NCI-H2107 (cell line): ENCODE measurements at places on chromosomes 11 and 22.
A peak's percentile ranks its signal among the peaks of the same experiment; 100 is the strongest.

GRCh38 chr11:83643115-83643514 is 356.9 kb upstream of the CCDC90B start:
- no peak for DNase-seq

- no peak for DNase-seq
These were observed 179.0 kb upstream of the LARGE1 start for GRCh38 chr22:34099278-34099677.

- peak; percentile 10 for DNase-seq
These were observed 43.9 kb downstream of the BIRC2 start for GRCh38 chr11:102390667-102391465.

GRCh38 chr11:63641727-63642126 is 27.5 kb upstream of the PLAAT3 start:
- no peak for DNase-seq

GRCh38 chr11:15967166-15967565 is 389.2 kb downstream of the SOX6 start:
- DNase-seq = no peak

DNA sequence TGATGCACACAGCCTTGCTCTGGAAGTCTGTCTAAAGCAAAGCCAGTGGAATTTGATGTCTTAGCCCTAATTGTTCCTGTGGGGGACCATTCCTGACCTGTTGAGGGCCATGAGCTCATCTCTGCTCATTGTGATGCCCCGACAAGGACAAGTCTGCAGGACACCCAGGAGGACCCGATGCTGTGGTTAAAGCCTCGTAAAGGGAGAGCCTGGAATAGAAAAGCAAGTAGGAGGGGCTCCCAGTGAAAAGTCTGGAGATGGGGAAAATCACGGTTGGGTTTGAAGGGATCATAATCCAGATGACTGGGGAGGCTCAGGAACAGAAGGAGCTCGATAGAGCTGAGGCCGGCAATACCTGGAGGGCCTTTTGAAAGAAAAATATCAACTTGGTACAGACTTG is 98.5 kb upstream of the RAG2 start:
- DNase-seq = no peak

DNA sequence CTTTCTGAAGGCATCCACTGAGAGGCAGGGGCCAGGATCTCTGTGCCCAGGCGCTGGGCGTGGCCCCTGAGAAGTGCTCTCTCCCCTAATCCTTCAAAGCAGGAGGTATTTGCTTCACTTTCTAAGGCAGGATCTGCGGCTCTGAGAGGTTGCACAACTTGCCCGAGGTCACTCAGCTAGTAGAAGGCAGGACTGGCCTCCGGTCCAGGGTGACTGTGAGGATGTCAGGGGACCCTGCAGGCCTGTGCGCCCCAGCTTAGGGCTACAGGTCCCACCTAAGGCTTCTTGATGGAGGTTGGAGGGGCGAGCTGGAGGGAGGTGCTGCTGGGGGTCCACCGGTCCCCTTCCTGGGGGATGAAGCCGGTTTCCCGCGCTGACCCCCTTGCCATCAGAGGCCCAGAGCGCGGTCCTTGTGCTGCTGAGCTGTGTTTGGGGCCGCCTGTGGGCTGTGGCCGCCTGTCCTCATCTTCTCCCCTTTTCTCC is 979 bp downstream of the SMIM38 start:
- DNase-seq = no peak

DNA sequence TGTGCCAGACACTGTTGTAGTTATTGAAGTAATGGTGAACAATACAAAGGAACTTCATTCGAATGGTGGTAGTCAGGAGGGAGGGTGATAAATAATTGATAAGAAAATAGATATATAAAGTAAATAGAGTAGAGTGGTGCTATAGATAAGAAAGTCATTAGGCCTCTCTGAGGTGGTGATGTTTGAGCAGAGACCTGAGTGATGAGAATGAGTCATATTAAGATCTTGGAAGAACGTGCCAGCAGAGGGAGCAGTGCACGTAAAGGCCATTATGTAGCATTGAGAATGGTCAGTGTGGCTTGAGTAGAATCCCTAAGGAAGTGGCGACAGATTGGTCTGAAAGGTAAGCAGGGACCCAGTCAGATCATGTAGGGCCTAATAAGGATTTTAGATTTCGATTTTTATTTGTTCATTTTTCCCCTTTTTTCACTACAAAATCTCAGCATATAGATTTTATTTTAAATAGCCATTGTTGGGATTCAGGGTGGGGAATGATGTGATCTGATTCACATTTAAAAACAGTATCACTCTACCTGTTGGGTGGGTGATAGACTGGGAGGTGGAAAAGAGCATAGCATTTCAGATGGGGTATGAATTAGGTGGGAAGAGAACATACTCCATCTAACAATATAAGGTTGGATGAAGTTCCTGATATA is 44.7 kb downstream of the CCDC90B start:
- DNase-seq = no peak

GRCh38 chr22:24161909-24162308 is 19.4 kb upstream of the SUSD2 start:
- DNase-seq = no peak

GRCh38 chr11:86269645-86270044 is 25.1 kb downstream of the EED start:
- no peak for DNase-seq

GRCh38 chr11:76995081-76995576 is 39.1 kb upstream of the B3GNT6 start:
- DNase-seq = no peak

DNA sequence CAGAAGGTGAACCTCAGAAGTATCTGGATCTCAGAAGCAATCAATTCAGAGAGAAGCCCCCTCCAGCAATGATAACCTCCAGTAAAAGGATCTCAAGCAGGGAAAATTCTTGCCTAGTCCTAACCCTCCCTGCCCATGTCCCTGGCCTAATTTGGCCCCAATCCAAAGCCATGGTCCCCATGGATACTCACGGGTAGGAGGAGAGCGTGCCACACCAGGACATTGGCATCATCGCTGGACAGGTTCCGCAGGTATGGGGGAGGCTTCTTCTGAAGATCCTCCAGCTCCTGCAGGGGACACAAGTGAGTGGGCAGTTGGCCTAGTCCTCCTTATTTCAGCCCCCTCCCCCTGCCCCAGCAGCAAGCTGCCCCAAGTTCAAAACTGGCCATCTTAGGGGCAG is 7.3 kb downstream of the UBE2L6 start:
- no peak for DNase-seq

GRCh38 chr11:126359431-126360048 is 4.1 kb downstream of the ST3GAL4 start:
- DNase-seq = no peak

- DNase-seq = no peak
These were observed 1.8 kb upstream of the CD82 start for GRCh38 chr11:44563711-44564110.

DNA sequence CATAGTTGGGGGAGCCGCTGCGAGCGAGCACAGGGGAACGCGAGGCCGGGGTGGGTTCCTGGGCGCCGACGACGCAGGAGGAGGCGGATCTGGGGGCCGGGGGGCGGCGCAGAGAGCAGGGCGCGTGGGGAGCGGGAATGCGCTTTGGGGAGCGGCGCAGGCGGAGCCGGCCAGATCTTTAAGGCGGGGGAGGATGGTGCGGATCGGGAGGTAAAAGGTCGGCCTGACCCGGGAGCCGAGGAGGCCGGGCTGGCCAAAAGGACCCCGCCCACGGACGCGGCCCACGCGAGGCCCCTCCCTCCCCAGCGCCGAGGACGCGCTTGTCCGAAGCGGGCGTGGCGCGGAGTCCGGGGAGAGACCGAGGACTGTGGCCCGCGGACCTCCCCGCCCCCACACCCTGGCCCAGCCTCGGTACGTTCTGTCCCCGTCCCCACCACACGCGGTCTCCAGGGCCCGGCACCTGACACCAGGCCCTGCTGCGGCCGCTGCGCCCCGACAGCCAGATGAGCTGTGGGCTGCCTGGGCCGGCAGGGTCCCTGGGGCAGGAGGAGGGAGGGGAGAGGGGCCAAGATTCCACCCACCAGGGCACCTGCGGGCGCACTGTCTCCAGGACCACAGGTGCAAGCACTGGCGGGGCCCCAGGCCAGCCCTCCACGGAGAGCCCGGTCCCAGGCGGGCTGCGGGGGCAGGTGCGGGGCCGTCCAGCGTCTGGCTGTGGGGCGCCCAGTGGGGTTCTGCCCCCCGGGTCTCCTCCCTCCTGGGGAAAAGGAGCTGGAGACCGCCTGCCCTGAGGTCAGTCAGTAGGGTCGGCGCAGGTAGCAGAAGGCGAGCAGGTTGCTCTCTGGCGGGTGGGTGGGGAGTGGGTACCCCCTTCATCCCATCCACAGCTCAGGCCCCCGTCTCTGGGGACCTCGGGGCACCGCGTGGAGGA is 10.9 kb downstream of the PIM3 start:
- no peak for DNase-seq

DNA sequence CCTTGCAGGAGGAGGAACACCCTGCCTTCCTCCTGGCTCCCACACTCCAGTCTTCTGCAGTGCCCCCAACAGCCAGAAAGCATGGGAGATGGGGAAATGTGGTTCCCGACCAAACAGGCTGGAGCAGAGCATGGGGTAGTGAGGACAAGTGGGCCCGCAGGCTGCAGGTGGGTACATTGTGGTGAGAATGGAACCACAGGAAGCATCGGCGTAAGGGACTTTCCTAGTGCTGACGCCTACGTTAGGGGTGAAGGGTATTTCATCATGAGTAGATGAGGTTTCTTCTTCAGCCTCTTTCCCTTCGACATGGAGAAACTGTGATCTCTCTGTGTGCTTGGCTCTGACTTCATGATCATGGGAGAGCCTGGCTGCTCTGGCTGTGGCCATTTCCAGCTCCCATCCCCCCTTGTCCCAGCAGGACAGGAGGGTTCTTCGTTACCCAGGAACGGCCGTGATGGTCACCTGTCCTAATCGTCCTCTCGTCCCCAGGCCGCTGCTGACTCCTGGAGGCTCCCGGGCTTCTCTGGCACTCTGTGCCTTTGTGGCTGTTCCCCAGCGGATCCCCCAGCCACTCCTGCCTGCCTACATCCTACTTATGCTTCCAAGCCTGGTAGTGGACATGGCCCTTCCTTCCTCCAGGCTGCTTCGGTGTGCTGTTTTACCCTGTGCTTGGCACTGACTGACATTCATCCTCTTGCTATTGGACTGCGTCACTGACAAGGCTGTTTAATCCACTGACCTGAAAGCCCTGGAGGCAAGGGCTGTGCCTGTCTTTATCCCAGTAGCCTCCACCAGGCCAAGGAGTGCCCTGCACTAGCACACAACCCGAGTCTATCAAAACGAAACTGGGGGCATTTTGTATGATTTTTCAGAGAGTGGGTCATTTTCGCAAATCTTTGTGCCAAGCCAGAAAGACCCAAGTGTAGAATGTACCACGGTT is 65.2 kb upstream of the CECR2 start:
- no peak for DNase-seq

DNA sequence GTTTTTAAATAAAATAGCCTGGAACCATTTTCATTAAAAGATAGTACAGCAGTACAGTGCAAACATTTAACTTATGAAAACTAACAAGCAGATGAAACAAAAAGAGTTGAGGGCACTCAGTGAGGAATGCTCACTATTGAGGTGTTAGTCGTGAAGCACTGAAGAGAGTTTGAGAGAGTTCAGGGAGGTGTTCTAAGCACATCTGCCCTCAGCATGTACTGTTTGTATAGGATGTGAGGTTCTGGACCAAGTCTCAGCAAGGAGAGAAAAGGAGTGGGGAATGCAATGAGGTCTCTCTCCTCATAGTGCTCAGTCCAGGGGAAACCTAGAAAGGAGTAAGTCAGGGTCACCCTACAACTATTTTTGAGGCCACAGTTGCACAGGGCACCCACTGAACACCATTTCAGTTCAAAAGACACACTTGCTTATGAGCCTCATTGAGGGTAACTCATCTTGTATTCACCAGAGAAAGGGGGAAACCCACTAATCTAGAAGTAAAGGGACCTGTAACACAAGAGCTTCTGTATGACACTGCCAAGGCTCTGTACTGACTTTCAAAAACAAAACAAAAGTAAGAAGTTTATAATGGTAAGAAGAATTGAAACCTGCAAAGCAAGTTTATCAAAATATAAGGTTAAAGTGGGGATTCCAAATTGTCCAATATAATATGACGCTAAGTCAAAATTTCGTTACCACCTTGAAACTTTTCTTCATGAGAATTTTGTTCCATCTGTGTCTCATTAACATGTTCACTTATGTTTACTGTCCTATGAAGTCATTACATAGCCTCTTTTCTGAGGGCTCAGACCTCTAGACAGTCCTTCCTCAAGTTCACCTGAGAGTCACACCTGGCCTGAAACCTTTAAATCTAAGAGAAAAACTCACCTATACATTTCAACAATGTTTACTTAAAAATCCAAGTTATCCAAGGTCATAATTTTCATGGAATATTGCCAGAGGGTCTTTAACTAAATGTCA is 275.3 kb downstream of the ETS1 start:
- no peak for DNase-seq

DNA sequence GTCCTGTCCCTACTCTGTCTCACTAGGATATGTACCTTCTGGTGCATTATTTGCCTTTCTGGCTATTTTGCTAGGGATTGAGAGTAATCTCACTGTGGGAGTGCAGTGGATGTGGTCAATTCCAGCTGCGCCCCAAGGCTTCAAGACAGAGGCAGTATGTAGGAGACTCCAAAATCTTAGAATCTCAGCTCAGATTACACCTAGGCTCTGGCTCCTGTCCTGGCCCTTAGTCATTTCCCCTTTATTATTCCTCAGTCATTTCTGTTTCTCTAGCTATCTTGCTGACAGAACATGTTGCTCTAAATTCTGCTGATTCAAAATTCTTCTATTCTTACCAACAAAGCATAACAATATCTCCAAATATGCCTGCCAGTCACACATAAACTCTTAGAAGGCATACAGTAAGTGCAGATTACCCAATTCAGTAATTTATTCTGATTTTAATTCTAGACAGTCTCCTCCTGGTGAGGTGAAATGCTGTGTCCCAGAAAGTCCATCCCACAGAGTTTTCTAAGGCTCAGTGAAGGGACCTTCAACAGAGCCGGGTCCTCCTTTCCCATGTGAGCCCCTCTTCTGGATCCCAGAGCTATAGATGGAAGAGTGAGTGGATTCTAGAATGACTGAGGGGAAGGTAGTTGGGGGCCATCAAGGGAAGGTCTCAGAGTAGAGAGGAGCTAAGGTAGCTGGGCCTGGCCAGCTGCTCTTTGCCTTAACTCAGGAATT is 24.3 kb upstream of the GLYATL1 start:
- DNase-seq = no peak

GRCh38 chr11:118488480-118489109 is 38.7 kb upstream of the TTC36 start:
- peak; percentile 44 for DNase-seq

GRCh38 chr22:48872271-48873190 is 955.1 kb downstream of the BRD1 start:
- no peak for DNase-seq

GRCh38 chr11:10908215-10908951 is 50.5 kb upstream of the ZBED5 start:
- DNase-seq = no peak

GRCh38 chr11:27124514-27125264 is 84.1 kb downstream of the BBOX1 start:
- no peak for DNase-seq

DNA sequence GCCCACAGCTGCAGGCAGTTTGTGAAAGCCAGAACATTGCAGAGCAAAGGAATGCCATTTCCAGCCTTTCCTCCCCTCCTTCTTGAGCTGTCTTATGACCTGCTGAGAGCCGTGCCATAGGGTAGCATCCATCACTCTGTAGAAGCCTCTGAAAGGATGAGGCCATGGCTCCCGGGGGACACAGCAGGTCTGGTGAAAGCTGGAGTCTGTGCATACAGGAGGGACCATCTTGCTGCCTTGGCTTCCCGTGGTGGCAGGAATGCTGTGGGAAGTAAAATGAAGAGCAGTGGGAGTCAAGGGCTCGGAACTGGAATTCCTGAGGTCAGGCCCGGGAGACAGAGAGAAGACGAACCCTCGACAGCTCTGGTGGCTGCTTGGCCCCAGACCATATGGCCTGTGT is 30.9 kb downstream of the ANO1 start:
- DNase-seq = no peak
